ENCODE measurements at places on chromosomes 11 and 22.
A peak's percentile ranks its signal among the peaks of the same experiment; 100 is the strongest.

DNA sequence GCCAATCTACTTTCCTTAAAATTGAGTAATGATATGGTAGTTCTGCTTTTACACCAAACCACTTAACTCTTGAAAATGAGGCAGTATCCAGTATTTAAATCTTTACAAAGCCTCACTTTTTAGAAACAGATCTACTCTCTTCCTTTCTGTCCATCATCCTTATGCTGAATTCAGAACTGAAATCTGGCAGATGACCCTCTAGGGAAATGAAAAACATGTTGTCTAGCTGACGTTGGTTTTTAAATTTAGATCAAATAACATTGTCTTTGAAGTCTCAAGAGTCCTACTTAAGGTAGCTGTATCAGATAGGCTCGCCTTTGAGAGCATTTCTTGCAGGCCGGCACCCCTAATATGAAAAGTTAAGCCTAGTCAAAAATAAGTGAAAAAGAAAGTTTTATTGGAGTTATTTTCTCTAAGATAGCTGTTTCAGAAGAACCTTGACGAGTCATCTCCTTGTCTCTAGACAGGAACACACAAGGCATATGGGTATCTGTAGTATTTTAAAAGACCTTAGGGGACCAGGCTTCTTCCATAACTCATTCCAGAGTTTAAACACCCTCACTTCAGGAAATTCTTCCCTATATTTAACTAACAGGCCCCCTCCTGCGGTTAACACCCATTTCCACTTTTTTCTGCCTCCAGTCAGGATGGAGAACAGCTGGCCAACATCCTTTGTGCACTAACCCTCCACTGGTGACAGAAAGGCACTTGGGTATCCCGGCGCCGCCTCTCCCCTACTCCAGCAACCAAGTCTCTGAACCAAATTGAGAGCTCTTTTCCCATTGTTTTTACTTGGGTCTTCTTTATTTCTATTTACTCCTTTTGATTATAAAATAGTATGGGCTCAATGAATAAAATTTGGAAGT is 81.2 kb downstream of the WNT11 start:
- ATAC-seq = no peak

GRCh38 chr22:36331306-36331911 is 56.4 kb downstream of the MYH9 start:
- peak; percentile 43 for ATAC-seq

DNA sequence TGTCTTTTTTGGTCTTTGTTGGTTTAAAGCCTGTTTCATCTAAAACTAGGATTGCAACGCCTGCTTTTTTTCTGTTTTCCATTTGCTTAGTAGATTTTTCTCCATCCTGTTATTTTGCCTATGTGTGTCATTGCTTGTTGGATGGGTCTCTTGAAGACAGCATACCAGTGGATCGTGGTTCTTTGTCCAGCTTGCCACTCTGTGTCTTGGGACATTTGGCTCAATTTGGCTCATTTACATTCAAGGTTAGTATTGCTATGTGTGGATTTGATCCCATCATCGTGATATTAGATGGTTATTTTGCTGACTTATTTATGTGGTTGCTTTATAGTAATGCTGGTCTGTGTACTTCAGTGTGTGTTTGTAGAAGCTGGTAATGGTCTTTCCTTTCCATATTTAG is 31.4 kb upstream of the ANKK1 start:
- ATAC-seq = no peak

DNA sequence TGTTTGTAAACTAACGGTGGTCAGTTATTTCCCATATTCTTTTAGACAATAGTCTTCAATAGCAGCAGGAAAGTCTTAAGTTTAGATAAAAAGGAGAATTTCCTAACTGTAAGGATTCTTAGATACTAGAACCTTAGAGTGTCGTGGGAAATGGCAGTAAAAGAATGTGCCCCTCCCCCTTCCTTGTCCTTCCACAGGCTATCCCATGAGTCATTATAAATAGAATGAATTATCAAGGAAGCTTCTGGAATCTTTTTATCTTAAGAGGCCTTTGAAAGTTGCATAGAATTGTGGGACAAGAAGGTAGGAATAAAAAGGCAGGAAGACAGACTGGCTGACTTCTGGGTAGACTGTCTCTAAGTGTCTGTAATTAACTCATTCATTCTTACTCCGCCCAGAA is 165.2 kb upstream of the TBCEL start:
- no peak for ATAC-seq

- ATAC-seq = no peak
Observed at GRCh38 chr11:95556342-95557163, 233.0 kb downstream of the FAM76B start.

- no peak for ATAC-seq
Observed at GRCh38 chr22:29314537-29315285, 786 bp downstream of the RASL10A start.

GRCh38 chr11:114196997-114197703 is 99.0 kb upstream of the NNMT start:
- peak; percentile 0 for ATAC-seq

- no peak for ATAC-seq
Observed at GRCh38 chr11:76756341-76756741, 26.8 kb upstream of the TSKU start.

- no peak for ATAC-seq
Observed at GRCh38 chr11:86558841-86559240, 113.6 kb downstream of the ME3 start.

GRCh38 chr22:24809331-24809730 is 3.3 kb downstream of the SGSM1 start:
- ATAC-seq = no peak

DNA sequence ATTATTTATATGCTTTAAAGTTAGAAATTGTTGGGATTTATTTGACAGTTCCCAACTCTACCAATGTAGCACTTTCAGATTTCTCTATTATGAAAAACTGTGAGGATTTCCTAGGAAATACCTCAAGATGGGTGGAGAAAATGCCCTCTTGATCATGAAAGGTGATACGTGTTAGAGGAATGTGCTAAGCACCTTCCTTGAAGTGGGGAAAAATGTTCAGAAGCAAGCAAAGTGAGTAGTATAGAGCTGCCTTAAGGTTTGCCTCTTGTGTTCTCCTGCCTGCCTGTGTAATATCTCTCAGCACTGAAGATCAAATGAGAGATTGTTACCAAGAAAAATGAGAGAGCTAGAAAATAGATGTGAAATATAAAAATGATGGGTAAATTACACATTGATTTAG is 58.2 kb downstream of the YAP1 start:
- no peak for ATAC-seq

DNA sequence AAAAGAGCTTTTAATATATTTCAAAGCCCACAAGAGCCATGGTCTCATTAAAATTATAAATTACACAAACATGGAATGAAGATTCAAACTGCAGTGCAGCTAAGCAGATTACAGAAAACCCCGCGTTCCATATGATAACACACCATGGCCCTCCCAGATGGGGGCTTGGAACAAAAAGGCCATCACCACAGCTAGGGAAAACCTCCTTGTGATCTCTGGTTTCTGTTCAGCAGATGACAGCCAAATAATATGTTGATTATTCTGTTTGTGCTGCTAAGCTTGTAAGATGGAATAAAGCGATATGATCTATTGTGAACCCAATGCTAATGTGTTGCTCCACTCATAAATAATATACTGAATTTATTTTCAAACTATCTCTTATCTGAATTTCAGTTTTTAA is 28.5 kb downstream of the IMMP1L start:
- ATAC-seq = no peak

GRCh38 chr11:1564535-1565172 is 7.4 kb downstream of the DUSP8 start:
- peak; percentile 55 for ATAC-seq

DNA sequence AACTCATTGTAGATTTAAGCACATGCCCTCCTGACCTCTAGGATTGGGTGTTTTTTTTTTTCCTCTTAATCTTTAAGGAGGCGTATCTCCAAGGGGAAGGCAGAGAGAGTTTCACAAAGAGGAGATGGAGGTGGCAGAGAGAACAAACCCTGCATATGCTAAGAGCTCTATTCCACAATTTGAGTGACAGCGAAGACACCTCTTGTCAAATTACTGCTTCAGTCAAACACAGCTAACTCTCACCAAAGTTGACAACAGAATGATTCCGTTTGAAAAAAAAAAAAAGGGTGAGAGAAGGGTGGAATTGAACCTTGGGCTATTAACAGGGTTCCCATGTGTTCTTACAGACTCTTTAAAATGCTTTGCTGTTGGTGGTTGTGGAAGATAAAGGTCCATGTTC is 112.6 kb downstream of the NXPE2 start:
- no peak for ATAC-seq

Measured in gastroesophageal sphincter (tissue), 4 donors.